ENCODE measurements at places on chromosomes 7 and 10.

- no peak for DNase-seq
Measured at GRCh38 chr10:11319990-11320602, 291.4 kb downstream of the USP6NL start.

DNA sequence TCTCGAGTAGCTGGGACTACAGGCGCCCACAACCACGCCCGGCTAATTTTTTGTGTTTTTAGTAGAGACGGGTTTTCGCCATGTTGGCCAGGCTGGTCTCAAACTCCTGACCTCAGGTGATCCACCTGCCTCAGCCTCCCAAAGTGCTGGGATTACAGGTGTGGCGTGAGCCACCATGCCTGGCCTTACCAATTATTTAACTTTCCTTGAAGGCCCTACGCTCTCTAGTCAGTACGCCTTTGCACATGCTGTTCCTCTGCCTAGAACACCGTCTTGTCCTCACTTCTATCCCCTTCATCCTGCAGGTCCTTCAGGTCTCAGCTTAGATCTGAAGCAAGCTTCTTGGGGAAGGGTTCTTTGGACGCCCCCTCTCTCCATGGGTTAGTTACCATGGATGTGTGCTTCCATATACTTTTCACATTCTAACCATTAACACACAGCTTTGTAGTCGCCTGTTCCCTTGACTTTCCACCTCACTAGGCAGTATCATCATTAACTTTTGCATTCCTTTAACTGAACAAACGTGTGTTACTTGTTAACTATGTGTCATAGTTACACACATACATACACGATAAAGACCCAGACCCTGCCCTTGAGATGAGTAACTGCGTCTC is 592 bp upstream of the ATP6V1F start:
- no peak for DNase-seq

GRCh38 chr7:50303335-50304128 is 984 bp upstream of the IKZF1 start:
- DNase-seq: peak; percentile 63

DNA sequence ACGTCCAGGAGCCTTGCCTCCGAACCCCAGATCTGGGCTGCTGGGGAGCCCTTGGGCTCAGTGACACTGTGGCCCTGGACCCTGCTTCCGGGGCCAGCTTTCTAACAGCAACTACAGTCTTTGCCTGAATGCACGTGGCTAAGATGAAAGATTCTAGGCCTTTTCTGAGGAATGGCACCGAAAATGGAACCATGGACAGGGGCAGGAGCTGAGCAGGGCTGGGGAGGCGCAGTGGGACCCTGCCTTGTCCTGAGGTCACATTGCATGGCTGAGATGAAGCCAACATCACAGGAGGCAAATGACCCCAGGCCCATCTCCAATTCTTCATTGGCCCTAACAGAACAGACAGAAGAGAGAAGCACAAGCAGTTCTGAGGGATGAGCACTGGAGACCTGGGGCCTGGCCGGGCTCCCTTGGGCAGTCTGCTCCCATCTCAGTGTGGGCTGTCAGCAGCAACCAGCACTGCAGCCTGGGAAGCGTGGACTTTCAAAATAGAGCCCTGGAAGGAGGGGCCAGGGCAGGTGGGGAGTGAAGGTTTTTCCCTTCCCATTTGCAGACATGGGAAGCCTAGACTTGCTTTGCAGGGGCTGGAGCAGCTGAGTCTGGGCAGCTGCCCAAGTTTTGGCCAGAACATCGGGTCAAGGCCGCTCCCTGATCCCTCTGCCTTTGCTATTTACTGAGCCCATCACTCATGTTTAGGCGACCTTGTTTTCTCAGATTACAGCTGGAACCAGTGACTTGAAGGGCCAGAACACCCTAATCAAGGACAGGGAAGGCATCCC is 114.4 kb upstream of the TCERG1L start:
- no peak for DNase-seq

GRCh38 chr7:1284743-1285458 is 52.2 kb downstream of the UNCX start:
- no peak for DNase-seq

DNA sequence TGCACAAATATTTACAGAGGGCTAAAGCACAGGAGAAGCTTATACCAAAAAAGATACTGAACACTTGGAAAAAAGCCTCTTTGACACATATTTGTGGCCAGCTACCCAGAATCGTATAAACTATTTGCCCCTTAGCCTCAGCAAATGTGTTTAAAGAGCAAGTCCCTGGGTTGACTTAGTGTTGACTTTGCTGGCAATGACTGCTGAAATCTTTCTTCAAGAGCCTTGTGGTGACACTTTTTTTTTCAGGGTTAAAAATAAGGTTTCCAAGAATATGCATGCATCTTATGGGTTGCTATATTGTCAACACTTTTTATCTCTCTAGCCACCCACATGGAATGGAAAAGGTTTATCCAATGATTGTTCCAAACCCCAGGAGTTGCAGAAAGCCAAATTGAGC is 14.9 kb upstream of the PLEKHS1 start:
- no peak for DNase-seq

GRCh38 chr10:92590623-92591549 is 2.0 kb upstream of the KIF11 start:
- peak; percentile 49 for DNase-seq

DNA sequence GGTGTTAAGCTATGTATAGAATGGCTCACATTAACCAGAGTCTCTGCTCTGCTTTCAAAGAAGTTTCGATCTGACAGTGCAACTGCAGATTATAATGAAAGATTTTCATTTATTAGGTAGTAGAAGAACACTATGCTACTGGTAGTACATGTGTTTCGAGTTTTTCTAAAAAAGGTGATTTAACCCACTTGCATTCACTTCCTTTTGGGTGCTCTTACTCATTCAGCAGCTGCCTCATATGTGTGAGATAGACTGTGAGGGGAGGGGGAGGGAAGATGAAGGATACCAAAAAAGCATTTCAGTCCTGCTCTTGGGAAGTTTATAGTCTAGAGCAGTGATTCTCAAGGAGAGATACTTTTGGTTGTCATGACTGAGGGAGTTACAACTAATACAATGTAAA is 20.4 kb downstream of the PLEKHA8 start:
- DNase-seq: no peak

DNA sequence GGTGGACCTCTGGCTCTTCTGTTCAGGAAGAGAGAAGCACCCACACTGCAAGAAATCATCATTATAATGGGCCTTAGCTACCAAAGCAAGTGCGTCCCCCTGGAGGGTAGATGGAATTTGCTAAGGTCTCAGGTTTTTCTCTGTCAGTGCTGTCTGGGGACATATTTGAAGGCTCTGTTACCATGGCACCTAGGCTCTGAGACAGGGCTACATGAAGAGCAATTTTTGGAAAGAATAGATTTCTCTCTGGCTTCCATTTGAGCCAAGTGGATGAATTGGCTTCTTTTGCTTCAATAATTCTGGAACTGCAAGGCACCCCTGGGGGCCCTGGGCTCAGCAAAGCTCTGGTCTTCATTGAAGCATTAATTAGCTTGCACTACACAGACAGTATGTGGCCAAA is 349.1 kb upstream of the GALNT17 start:
- DNase-seq: no peak

GRCh38 chr7:111985798-111986197 is 220.4 kb downstream of the DOCK4 start:
- no peak for DNase-seq

GRCh38 chr7:13165854-13166253 is 478.4 kb downstream of the ARL4A start:
- DNase-seq: no peak
